Mesenchymal stem cell (in vitro differentiated cells and primary cell): ENCODE measurements at places on chromosomes 6 and 20.

DNA sequence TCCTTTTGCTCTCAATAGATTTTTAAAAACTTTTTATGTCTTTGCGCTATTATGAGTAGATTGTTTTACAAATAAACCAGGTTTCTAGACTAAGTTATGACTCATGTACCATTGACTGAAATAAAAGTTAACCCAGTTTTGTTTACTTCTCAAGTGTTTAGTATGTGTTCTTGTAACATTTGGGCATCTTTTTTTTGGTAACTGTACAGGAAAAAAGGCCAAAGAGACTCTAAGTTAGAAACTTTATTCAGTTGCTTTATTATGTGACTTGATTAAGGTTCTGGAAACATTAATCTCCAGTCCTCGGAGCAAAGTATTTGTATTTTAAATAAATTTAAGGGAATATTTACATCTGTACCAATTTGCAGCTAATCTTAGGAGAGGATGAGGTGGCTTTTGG, 2.9 kb downstream of the NKAIN2 start:
- no peak for DNase-seq

DNA sequence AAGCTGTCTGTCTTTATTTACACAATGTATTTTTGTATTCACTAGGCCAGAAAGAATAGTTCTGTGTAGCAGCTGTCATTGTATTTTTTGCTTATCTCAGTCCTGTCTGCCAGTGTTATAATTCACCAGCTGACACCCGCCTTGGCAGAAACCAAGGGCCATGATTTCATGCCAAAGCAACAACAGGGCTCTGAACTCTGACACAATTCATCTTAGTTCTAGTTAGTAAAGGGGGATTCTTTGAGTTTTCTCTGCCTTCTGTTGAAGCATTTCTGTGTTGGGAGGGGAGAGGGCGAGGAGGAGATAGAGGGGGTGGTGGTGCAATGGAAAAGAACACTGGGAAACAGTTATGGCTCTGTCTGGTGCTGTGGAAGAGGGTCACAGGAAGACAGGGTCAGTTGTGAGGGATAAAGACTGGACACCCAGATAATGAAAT, 684.6 kb upstream of the MARCKS start:
- DNase-seq: peak; percentile 8

DNA sequence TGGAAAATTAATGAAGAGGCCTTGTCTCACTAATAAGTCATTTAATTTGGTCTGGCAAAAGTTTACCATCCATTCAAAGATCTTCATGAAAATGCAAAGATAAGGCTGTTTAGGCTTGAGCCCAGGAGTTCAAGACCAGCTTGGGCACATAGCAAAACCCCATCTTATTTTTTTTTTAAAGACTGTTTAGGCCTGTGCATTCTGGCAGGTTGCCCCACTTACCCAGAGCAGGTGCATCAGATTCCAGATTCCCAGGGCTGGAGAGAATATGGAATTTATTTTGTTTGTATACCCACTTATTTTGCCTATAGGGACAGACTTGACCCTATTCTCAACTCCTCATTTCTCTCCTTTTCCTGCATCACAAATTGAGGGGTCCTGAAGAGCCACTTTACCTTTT, 5.7 kb downstream of the FOXO3 start:
- no peak for DNase-seq

GRCh38 chr6:149225946-149226345, 91.6 kb upstream of the TAB2 start:
- DNase-seq: no peak

- DNase-seq: no peak
These were observed 10.7 kb downstream of the CASS4 start for GRCh38 chr20:56422824-56423189.

GRCh38 chr20:63384336-63384735, 23.2 kb upstream of the CHRNA4 start:
- DNase-seq: no peak

DNA sequence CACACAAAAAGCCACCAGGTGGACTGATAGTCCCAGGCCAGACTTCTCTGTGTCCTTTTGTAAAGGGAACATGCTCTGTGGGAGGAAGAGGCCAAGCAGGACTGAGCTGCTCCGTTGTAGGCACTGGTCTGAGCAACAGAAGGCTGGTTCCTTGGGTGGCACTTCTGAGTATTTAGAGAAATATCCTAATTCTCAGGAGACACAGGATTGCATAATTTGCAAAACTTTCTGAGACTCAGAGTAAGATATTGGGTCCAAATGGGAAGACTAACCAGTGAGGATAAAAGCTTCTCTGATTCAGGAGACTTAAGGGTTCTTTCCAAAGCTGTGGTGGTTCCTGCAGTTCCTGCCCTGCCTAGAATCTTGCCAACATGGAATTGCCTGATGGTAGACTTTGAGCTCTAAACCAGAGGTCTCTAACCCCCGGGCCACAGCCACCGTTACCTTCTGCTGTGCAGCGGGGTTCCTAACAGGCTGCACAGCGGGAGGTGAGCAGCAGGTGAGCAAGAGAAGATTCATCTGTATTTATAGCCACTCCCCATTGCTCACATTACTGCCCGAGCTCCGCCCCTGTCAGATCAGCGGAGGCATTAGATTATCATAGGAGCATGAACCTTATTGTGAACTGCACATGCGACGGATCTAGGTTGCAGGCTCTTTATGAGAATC, 107.0 kb downstream of the OLIG3 start:
- no peak for DNase-seq

DNA sequence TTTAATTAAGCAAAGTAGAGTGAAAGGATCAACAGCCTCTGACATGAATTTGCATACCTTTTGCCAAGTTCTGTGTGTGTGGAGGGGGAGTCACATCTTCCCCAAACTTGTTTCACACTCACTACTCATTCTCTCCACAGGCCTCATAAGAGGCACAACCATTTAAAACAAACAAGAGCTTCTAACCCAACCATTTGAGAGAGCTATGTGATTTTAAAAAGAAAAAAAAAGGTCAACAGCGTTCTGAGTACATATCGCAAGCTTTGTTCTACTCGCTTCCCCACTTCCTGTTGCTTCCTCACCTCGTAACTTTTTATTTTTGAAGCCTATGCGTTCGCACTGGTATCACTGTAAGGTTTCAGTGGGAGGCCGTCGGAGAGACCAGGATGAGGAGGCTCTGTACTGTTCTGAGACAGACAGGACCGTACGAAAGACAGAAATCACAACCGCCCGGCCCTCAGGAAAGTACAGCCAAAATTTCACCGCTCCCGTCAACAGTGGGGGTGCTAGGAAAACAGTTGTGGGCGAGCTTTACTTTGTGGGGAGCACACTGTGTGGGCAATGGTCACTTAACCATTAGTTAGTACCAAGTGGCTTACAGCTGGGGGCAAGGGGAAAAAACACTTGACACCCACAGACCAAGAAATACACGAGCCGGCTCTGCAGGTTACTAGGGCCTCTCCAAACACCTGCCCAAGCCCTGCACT, 61.3 kb downstream of the TRERF1 start:
- DNase-seq: no peak

GRCh38 chr20:61922411-61922810, 143.3 kb downstream of the TAF4 start:
- DNase-seq: no peak

DNA sequence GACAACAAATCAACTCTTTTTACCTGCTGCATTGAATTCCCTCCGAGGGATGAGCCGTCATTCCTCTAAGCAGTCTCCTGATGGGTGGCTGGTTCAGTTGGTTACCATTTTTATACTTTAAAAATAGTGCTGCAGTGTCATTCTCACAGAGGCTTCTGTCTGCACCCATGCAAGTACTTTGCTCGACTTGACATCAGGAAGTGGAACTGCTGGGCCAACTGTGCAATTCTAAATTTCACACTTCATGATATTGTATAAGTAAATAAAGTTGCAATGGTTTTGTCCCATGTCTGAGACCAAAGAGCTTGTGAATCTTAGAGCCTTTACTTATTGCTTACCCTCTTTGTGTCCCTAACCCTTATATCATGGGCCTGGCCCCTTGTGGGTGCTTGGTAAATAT, 2.5 kb downstream of the BTN3A1 start:
- DNase-seq: no peak

- DNase-seq: no peak
These were observed 104.4 kb upstream of the ESR1 start for GRCh38 chr6:151702851-151703658.

- no peak for DNase-seq
These were observed 102.7 kb upstream of the TOP1 start for GRCh38 chr20:40925829-40926510.

GRCh38 chr20:57818418-57819181, 108.8 kb upstream of the PMEPA1 start:
- no peak for DNase-seq

DNA sequence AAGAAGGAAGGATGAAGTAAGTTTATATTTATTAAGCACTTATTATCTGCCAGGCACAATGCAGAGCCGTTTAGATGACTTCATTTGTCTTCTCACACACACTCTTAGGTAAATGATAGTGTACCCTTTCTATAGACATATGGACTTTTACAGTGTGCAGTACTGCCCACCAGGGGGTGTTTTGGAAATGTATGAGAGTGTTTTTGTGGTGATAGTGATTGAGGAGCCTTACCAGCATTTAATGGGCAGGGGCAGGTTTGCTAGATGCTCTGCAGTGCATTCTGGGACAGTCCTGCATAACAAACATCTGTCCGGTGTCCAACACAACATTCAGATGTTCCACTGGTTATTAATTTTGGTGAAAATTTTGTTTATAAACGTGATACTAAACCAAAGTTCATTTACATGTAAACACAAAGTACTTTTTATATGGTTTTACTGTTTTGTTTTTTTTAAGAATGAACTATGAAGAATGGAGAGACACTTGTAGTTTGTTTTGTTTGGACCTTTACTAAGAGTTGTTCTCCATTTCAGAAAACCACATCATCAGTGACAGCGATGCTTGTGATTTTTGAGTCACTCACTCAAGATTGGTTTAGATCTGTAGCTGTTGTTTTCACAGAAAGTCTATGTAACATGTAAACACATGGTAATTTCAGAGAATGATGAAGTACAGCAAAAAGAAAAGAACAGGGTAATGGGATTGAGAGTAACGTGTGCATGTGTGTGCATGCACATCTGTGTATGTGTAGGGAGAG, 19.9 kb downstream of the KCNS1 start:
- DNase-seq: peak; percentile 18

- DNase-seq: no peak
These were observed 61.4 kb upstream of the APCDD1L start for GRCh38 chr20:58576603-58576970.

DNA sequence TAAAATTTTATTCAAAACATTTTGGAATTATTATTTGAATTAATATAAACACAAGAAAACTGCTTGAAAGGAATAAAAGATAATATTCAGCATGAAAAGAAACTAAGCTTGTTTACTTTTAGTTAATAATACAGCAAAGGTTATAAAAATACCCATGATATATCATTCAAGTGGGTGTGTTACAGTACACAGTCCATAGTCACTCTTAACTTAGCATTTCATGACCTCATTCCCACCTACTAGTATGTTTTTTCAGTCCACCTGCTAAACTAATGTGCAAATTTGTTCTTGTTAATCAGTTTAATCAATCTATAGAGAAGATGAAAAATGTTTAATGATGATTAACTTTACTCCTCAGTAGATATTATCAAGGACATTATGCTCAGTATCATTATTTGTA, 841.4 kb upstream of the EPHA7 start:
- DNase-seq: no peak

DNA sequence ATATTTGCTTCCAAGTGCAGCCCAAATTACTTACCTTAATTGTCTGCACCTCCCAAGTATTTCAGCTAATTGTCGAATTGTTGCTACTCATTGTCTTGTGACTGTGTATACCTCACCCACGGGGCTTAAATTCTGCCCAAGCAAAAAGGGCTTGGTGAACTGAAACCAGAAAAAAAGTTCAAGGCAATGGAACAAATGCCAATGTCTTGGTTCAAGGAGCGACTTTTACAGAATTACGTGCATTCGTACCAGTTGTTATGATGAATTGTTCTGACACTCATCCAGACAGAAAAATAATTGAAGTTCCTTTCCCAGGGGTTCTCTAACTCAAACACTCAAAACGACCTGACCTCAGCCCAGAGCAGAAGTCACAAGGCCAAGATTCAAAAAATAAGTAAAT, 13.9 kb upstream of the PXDC1 start:
- DNase-seq: no peak

GRCh38 chr6:36028088-36028876, 674 bp downstream of the MAPK14 start:
- peak; percentile 48 for DNase-seq

- DNase-seq: no peak
These were observed 2.8 kb downstream of the ABT1 start for GRCh38 chr6:26599591-26599990.

DNA sequence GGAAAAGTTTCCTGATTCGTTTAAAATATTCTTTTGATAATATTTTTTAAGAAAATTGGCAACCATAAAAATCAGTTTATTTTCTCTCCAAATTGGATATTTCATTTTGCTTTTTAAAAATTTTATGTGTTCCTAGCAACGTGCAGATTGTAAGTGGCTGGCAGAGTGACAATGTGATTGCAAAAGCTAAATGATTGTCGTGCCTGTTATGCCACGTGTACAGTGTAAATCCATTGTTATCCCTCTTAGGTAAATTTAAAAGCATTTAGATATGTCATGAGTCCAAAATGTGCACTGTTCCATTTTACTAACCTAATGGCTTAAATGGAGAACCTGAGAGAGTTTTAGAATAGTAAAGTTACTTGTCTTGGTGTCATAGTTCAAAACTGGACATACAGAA, 94.4 kb upstream of the ADGRF4 start:
- no peak for DNase-seq

DNA sequence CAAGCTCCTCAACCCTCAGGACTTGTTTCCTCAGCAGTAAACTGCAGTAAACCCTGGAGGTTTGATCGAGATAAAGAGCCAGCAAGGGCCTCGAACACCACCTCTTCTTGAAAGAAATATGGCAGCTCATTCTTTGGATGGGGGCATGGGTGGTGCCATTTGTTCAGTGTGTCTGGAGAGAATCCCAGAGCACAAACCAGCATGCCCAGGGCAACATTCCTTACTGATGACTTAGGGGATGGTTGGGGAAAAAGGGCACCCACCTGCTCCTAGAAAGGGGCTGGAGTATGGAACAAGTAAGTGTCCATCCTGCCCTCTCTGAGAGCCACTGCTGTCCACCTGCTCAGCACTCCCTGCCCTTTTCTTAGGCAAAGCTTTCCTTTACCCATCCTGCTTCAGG, 31.3 kb upstream of the ZFAND3 start:
- DNase-seq: no peak

DNA sequence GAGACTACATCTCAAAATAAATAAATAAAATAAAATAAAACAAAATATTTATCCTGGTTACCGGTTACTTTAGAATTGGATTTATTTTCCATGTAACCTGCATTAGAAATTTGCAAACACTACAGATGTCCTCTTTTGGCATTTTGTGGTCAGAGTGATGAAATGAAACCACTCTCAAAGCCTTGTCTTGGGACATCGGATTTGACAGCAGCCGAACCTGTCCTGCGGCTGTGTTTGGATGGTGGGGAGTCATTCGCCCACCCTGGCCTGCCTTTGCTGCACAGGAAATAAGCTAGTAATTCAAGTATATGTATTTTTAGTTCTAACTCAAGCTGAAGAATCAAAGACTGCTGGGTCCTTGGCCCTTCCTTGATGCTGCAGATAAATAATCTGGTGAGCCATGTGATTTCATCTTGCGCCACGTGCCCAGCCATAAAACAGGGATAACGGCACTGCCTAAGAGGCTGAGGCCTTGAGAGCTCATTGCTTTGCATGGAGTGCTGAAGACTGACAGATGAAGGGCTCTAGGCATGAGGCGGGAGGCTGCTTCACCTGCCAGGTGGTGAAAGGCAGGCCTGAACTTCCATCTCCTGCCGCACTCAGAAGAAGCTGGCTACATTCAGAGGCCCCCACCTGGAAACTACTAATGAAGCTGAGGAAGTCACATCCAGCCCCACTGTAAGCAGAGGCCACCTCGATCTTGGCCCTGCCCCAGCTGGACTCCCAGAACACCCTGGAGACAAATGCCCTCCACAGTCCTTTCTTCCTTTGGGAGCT, 76.9 kb downstream of the NOL4L start:
- DNase-seq: no peak
